Ovary (tissue), 10 donors: ENCODE measurements at places on chromosomes 5 and 9.
A peak's percentile ranks its signal among the peaks of the same experiment; 100 is the strongest.

- H3K4me3 ChIP-seq: no peak overlapping the region
- no peaks in the 10 kb centered on the region for H3K36me3 ChIP-seq
- DNase-seq: no peak
- H3K27me3 ChIP-seq: no peaks in the 10 kb centered on the region
- peaks cover 2% of the 10 kb centered on the region for H3K4me1 ChIP-seq
Observed at GRCh38 chr5:73617510-73618279, 8.3 kb upstream of the ARHGEF28 start.

DNA sequence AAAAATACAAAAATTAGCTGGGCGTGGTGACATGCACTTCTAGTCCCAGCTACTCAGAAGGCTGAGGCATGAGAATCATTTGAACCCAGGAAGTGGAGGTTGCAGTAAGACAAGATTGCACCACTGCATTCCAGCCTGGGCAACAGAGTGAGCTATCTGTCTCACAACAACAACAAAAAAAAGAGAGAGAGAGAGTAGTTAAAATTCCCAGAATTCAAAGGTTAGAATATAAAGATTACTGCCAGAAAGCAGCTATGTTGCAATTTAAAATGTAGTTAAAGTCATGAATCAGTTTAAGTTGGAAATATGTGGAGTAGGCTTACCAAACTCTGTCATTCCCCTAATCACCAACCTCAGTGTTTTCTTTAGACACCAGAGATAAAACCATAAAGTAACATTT, 58.7 kb upstream of the SUSD1 start:
- no peaks in the 10 kb centered on the region for H3K4me1 ChIP-seq
- no peak overlapping the region for H3K4me3 ChIP-seq
- no peaks in the 10 kb centered on the region for H3K27me3 ChIP-seq
- H3K27ac ChIP-seq: no peak overlapping the region

DNA sequence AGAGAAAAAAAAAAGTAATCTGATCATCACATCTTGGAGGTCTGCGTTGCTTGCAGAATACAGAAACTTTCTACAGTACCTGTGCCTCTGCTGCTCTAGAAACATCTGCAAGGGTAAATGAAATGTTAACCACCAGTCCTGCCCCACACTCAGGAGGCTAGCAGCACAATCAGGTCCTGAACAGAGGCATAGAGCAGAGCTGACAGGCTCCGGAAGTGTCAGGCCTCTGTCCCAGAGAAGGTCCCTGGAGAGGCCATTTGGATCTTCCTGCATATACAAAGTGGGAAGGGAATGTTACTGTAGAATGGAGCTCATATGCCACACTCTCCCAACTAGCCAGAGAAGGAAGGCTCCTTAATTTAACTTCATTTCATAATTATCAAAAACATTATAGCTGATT, 7.2 kb downstream of the NRG2 start:
- no peaks in the 10 kb centered on the region for H3K36me3 ChIP-seq
- no peak overlapping the region for H3K27ac ChIP-seq
- no peak for DNase-seq
- no peak overlapping the region for H3K4me3 ChIP-seq
- no peaks in the 10 kb centered on the region for H3K27me3 ChIP-seq

- no peak for DNase-seq
- H3K27ac ChIP-seq: no peak overlapping the region
- no peaks in the 10 kb centered on the region for H3K36me3 ChIP-seq
- no peaks in the 10 kb centered on the region for H3K4me1 ChIP-seq
- H3K27me3 ChIP-seq: no peaks in the 10 kb centered on the region
Observed at GRCh38 chr5:41083306-41083705, 12.2 kb upstream of the MROH2B start.

DNA sequence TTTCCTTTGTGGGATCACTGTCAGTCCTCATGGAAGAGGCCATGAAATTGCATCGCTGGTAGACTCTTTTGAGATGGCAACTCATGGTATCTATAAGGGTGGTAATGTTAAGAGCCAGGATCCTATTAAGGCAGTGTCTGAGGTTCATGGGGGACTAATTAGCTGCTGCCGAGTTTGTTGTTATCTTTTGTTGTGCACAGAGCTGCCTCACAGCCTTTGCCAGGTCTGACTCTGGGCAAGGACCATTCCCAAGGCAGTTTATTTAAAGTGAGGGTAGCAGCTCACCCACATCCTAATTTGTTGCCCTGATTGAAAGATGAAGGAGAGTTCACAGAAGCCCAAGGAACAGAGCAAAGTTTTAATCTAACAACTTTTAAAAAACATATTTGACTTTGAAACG, 7.9 kb downstream of the SMARCA2 start:
- H3K4me3 ChIP-seq: no peak overlapping the region
- H3K36me3 ChIP-seq: no peaks in the 10 kb centered on the region
- no peak overlapping the region for H3K27ac ChIP-seq
- peaks cover 28% of the 10 kb centered on the region for H3K4me1 ChIP-seq
- no peak for DNase-seq
- H3K27me3 ChIP-seq: no peaks in the 10 kb centered on the region

- no peak for DNase-seq
- no peaks in the 10 kb centered on the region for H3K36me3 ChIP-seq
- H3K27me3 ChIP-seq: no peaks in the 10 kb centered on the region
- no peak overlapping the region for H3K4me3 ChIP-seq
- H3K4me1 ChIP-seq: no peaks in the 10 kb centered on the region
Observed at GRCh38 chr5:171249460-171249859, 59.6 kb upstream of the TLX3 start.

DNA sequence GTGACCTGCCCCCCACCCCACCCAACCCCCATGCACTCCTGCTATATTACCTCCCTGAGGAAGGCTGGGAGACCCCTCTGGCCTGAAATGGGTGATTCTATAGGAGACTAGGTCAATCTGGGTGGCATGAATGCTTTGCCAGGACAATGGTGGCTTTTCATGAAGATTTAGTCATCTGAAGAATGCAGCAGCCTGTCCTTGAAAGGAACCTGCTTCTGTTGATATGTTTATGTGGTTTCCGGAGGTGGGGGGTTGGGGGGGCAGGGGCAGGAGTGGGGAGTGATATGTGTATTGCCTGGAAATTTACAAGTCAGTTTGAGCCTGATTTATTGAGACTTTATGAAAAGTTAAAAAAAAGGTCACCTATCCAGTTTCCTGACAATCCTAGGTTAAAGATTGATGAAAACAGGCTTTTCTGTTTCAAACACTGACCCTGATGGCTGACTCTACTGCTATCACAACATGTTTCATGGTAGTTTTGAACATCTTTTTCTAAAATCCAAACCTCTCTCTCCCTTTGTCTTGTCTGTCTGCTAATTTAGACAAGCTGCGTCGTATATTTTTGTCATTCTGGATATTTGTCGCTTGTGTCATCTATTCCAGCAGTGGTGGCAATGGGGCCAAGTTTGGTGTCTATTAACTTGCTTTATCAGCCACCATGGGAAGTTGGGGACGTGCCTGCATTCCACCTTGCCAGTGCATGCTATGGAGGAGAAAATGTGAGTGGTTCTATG, 153.7 kb upstream of the EGFLAM start:
- H3K4me1 ChIP-seq: peaks cover 3% of the 10 kb centered on the region
- H3K27ac ChIP-seq: no peak overlapping the region
- no peaks in the 10 kb centered on the region for H3K27me3 ChIP-seq
- no peak for DNase-seq

GRCh38 chr5:34655354-34655991, 655 bp upstream of the RAI14 start:
- no peaks in the 10 kb centered on the region for H3K4me1 ChIP-seq
- H3K27ac ChIP-seq: peak overlapping the region; percentile 73

DNA sequence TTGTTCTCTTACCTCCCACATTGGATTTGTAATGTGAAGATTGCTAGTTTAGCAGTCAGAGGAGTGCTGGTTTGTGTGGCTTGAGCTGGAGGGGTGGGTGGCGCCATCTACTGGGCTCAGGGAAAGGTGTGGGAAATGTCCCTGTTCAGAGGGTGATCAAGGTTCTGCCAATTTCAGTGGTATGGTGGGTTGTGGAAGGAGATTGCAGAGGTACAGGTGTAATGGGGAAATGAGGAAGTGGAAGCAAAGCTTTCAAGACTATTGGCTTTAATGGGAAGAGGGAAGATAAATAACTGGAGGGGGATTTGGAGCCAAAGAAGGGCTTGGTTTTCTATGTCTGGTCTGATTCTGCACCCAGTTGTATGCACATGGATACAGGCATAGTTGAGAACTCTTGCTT, 76.4 kb downstream of the OSMR start:
- H3K36me3 ChIP-seq: no peaks in the 10 kb centered on the region
- H3K27ac ChIP-seq: no peak overlapping the region
- no peaks in the 10 kb centered on the region for H3K27me3 ChIP-seq
- H3K4me1 ChIP-seq: peaks cover 3% of the 10 kb centered on the region

DNA sequence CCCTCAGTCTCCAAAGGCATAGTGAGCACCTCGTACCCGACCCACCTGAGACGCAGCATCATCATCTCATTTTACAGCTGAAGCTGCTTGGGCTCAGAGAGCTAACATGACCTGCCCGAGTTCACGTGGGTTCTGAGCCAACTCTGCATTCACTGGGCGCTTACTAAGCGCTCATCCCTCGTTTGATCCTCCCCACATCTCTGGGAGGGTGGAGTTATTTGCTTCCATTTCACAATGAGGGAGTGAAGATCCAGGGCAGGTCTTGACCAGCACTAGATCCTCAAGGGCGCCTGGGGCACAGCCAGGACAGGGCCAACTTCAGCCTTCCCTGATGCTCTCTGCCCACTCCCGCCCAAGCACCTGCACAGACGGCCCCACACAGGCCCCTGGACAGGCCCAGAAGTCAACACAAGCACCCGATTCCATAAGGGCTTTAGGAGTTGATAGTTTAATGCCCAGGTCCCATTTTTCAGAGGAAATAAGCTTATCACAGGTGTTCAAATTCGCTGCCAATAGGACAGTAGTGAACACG, 80.8 kb downstream of the HRH2 start:
- H3K27ac ChIP-seq: no peak overlapping the region
- H3K36me3 ChIP-seq: no peaks in the 10 kb centered on the region
- H3K27me3 ChIP-seq: no peaks in the 10 kb centered on the region
- H3K4me3 ChIP-seq: no peak overlapping the region
- H3K4me1 ChIP-seq: no peaks in the 10 kb centered on the region
- no peak for DNase-seq

GRCh38 chr9:134708672-134709038, 67.1 kb downstream of the COL5A1 start:
- H3K27ac ChIP-seq: no peak overlapping the region
- H3K4me3 ChIP-seq: no peak overlapping the region
- no peaks in the 10 kb centered on the region for H3K36me3 ChIP-seq
- peaks cover 35% of the 10 kb centered on the region for H3K4me1 ChIP-seq

GRCh38 chr5:154505567-154505966, 27.5 kb upstream of the HAND1 start:
- no peak overlapping the region for H3K27ac ChIP-seq
- DNase-seq: no peak
- H3K27me3 ChIP-seq: no peaks in the 10 kb centered on the region
- no peaks in the 10 kb centered on the region for H3K36me3 ChIP-seq
- no peak overlapping the region for H3K4me3 ChIP-seq

DNA sequence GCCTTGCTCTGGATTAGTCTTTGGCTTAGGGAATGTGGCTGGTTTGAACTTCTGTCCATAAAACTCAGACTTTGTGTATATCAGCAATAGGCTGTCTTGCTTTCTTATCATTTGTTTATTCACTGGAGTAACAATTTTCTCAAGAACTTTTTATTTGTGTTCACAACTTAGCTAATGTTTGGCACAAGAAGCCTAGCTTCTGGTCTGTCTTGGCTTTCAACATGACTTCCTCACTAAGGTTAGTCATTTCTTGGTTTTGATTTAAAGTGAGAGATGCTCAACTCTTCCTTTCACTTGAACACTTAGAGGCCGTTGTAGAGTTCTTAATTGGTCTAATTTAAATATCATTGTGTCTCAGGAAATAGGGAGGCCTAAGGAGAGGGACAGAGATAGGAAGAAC, 4.9 kb downstream of the FBXO38 start:
- DNase-seq: no peak
- no peaks in the 10 kb centered on the region for H3K27me3 ChIP-seq
- peaks cover 6% of the 10 kb centered on the region for H3K4me1 ChIP-seq
- H3K27ac ChIP-seq: no peak overlapping the region

GRCh38 chr9:124774129-124774978, 2.6 kb upstream of the OLFML2A start:
- peak; percentile 87 for DNase-seq
- H3K36me3 ChIP-seq: no peaks in the 10 kb centered on the region
- H3K4me1 ChIP-seq: peaks cover 3% of the 10 kb centered on the region
- H3K4me3 ChIP-seq: no peak overlapping the region
- H3K27me3 ChIP-seq: no peaks in the 10 kb centered on the region

DNA sequence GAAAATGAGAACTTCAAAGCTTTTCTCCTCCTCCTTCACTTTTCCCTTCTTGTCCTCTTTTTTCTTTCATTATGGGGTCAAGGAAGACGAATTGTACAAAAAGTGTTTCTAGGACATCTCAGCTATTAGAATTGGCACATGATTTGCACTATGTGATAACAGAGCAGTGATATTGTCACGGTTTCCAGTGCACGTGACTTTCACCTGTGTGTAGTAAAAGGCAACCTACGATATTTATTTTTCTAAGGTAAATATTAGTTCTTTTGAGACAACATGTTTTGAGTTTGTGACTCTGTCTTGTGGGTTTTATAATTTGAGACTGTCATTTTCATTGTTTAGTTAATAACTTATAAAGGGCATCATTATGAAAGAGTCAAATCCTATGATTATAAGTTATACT, 213.1 kb downstream of the PSAT1 start:
- H3K27ac ChIP-seq: no peak overlapping the region
- H3K4me1 ChIP-seq: no peaks in the 10 kb centered on the region
- no peak for DNase-seq
- H3K4me3 ChIP-seq: no peak overlapping the region

DNA sequence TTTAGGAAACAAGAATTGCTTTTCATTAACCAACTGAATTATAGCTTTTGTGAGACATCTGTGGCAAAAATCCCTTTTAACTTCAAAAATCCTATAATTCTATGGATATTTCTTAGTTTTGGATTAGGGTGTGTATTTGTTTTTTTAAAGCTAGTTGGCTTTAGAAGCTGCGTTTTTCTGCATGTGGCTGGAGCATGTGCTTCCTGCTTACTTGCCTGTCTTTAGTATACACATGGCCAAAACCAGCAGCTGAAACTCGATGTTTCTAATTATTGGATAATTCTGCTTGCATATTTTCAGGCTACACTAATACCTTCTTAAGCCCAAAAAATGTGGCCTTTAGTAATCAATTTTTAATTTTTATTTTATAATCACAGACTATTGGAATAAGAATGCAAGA, 8.9 kb downstream of the RECK start:
- no peak overlapping the region for H3K27ac ChIP-seq
- H3K4me3 ChIP-seq: no peak overlapping the region
- DNase-seq: no peak

- H3K27me3 ChIP-seq: no peaks in the 10 kb centered on the region
- no peaks in the 10 kb centered on the region for H3K4me1 ChIP-seq
- H3K36me3 ChIP-seq: no peaks in the 10 kb centered on the region
- H3K4me3 ChIP-seq: no peak overlapping the region
- H3K27ac ChIP-seq: no peak overlapping the region
Observed at GRCh38 chr5:143177263-143177983, 226.1 kb downstream of the NR3C1 start.

DNA sequence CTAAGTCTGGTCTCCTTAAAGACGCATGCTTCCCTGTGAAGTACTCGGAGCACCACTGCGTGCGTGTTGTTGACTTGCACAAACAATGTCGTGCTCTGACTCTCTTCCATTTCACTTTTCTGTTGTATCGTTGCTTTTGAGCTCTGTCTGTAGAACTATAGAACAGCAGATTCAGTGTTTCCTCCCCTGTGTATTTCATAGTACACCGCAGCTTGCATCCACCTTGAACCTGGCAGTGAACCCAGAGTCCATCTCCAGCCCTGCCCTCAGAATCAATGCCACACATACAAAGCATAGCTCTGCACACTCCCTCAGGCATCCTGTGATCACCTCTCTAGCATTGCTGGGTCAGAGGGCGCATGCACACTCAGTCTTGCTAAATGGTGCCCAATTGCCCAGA, 37.2 kb upstream of the ADAMTS2 start:
- no peak overlapping the region for H3K4me3 ChIP-seq
- no peaks in the 10 kb centered on the region for H3K4me1 ChIP-seq
- H3K36me3 ChIP-seq: no peaks in the 10 kb centered on the region
- H3K27ac ChIP-seq: no peak overlapping the region
- no peak for DNase-seq
